ENCODE measurements at places on chromosomes 13 and 19.

DNA sequence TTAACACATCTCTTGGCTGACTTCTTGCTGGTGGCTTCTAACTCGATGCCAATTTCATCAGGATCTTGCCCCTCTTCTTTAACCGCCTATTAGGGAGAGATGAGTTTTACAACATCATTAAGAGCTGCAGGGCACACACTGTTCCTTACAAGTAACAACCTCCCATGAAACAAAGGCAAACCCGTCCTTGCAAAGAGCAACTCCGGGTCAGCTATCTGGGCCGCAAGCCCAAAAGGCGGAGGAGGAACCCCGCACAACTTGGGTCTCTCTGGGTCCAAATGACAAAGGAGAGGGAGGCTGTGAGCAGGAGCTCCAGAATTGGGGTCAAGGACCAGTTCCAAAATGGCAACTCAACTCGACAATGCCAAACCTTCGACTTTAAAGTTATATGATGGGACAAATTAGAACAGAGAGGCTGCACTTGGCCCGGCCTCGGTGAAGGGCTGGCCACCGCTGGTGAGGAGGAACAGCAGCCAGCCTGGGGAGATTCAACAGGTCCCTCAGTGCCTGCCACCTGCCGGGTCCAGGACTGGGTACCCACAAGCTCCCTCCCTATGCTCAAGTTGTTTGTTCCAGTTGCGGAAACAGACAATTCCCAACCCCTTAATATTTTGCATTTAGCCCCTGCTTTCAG lies 1.1 kb downstream of the SAFB2 start:
- no peak for DNase-seq

DNA sequence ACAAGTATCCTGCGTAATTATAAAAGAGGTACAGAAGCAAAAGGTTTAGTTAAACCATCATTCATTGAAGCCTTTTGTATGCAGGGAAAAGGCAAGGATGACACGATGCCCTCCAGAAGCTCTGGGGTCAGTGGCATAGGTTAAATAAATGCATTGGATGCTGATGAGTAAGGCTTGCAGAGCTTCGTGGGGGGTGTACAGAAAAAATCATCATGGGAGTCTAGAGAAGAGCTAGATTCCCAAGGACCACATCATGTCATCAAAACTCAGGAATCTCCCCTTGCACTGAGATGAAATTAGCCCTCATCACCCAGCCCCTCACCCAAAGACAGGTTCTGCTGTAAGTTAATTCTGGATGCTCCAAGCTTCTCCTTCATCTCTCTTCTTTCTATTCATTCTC lies 8.3 kb downstream of the FPR1 start:
- DNase-seq: no peak

- no peak for DNase-seq
These were observed 70.1 kb downstream of the CAB39L start for GRCh38 chr13:49373716-49374115.

- DNase-seq: no peak
These were observed 429 bp upstream of the ZNF225 start for GRCh38 chr19:44112802-44113137.

GRCh38 chr13:95479731-95480130 lies 72.8 kb upstream of the CLDN10 start:
- no peak for DNase-seq

DNA sequence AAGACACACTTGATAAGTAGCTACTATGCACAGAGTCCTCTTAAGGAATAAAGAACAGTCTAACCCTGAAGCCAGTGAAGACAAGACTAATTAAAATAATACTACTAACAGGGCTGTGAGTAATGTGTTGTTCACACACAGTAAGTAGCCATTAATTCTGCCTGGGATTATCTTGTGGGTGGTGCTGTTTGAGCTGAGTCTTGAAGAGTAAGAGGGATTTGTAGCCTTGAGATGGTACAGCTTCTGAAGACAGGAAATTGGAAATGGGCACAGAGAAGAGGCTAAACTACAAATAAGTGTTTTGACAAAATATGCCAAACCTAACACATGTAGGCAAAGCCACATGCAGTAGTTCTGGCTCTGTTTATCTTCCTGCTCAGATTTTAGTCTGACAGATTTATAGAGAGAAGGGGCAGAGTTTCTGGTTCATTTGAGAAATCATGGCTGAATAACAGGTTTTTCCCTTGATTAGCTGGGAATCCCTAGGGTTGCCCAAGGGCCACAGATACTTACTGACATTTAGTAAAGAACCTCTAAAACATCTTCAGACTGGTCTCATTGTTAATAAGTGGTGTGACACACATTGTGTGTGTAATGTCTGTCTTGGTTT lies 38.0 kb downstream of the ITGBL1 start:
- no peak for DNase-seq

DNA sequence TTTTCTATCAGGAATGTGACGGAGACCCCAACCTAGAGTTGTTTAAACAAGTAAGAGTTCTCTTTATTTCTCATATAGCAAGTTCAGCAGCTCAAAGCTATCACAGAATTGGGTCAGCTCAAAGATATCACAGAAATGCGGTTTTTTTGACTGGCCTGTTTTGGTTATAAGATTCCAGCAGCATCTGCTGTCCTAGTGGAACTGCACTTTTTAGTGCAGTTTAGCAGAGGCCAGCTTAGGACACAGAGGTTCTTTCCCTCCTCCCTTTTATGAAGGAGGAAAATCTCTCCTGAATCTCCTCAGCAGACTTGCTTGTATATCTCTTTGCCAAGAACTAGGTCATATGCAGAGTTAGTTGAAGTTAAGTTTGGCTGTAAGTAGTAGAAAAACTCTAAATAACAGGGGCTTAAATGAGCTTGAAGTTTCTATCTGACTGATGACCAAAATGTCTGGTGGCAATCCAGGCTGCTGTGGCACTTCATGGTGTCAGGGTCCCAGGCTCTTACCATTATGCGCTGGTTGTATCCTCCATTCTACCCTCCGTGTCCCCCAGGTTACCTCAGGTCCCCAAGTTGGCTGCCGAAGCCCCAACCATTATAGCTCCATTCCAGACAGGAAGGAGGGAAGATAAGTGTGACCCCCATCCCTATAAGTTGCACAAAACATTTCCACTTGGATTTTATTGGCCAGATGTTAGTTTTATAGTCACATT lies 6.6 kb downstream of the PPP2R1A start:
- DNase-seq: no peak

- no peak for DNase-seq
These were observed 29.7 kb upstream of the ALOX5AP start for GRCh38 chr13:30705680-30706079.

- no peak for DNase-seq
These were observed 51.1 kb upstream of the ZNRF4 start for GRCh38 chr19:5403968-5404640.

- DNase-seq: no peak
These were observed 68.2 kb downstream of the COL4A1 start for GRCh38 chr13:110238818-110239195.

- no peak for DNase-seq
These were observed 418.7 kb downstream of the PCDH9 start for GRCh38 chr13:66811455-66811854.

DNA sequence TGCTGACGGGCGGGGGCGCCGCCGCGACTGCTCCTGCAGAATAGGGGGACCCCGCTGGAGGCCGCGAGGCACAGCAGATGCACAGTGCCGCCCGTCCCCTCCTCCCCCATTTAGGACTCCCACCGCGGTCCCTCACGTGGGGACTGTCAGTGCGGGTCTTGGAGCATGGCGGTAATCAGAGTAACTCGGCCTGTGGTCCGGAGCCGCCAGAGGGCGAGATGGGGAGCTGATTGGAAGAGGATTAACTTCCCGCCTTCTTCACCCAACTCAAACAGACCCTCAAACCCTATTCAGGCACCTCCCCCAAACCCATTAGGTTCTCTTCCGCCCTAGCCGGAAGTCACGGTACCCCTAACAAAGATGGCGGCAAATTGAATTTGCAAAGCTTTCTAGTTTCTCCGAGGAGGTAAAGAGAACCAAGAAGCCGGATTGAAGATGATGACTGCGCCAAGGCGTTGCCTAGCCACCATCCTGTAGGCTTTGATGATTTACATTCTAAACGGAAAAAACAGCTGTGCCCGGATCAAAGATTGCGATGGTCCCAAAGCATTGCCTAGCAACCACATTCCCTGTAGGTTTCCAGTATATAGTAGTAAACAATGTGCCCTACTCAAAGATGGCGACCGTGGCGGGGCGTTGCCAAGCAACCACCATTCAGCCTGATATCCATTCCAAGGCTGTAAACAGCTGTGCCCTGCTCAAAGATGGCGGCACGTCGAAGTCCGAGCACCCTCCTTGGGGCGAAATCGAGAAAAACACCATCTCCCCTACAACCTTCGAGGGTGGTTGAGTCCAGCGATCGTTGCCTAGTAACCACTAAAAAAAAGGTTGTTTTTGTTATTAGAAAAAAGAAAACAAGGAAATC lies at the start of gene FUZ:
Gene FUZ (minus strand): TSS at position 296 of the 865 bp plus-strand sequence. CDS start 186 bp downstream, at position 110.
- peak; percentile 75 for DNase-seq

DNA sequence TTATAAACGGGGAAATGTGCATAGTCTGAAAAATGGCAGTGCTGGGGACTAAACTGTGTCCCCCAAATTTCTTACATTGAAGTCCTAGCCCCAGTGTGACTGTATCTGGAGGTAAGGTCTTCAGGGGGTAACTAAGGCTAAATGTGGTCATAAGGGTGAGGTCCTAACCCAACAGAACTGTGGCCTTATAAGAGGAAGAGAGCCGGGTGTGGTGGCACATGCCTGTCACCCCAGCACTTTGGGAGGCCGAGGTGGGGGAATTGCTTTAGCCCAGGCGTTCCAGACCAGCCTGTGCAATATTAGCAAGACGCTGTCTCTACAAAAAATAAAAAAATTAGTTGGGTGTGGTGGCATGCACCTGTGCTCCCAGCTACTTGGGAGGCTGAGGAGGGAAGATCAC lies 17.8 kb downstream of the PROZ start:
- DNase-seq: no peak

DNA sequence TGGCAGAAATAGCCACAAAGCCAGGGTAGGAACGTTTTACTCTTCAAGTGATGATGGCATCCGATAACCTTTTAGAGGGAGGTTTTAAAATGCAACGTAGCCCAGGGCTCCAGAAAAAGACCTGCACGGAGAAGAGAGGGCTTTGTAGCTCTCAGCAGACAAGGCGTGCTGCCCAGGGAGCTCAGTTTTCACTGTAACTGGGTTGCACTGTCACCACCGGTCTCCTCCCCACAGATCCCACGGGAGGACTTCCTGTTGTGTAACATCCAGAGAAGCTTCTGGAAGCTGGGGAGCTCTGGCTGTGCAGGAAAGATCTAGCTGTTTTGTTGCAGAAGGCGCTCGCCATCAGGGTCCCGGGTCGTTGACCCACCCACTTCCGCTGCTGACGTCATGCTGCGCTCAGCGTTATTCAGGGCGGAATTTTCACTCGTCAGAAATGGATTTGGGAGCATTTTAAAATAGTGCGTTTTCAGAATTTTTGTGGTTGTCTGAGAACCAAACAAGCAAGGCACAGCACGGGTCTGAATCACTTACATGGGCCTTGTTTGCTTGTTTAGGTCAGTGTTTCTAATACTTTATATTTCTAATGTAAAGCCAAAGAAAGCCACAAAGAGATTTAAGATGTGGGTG lies 50.8 kb downstream of the ATP11A start:
- no peak for DNase-seq

DNA sequence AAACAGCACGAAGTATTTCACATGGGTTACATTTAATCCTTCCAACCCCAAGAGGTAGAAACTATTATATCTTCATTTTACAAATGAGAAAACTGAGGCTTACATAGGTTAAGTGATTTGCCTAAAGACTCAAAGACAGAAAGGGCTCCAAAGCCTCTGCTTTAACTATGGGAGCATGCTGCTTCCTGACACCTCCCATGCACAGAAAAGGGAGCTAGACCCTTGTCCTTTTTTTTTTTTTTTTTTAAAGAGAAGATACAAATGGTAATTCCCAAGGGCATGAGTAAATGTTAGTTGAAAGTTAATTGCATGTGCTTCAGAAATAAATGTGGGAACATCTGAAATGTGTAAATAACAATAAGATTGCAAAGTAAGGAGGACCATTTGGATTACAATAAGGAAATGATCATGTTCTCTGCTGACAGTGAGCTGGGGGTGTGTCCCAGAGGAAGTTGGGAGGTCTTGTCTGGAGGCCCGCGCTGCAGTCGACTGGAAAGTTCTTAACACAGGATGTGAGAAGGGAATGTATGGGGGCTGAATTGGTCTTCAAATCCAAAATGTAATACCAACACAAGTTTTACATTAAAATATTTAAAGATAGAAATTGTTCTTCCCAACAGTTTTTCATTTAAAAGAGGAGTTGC lies 500.3 kb downstream of the KLF12 start:
- no peak for DNase-seq

- DNase-seq: no peak
These were observed 19.5 kb downstream of the CAPS start for GRCh38 chr19:5933391-5934068.

DNA sequence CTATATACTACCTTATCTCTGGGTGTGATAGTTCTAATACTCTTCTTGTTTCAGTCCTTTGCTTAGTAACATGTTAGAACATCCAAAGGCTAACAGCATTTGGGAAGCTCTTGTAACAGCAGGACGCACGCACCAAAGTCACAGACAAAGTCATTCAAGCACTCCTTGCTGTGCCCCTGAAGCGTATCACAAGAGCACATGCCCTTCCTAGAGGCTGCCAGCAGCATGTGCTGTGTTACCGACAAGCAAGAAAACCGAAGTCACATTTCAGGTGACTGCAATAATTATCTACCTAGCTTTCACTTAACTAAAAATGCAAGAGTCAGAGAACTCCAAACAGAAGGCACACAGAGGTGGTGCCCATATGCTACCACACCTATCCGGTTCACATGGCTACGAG lies 194.1 kb downstream of the KLF12 start:
- no peak for DNase-seq
